ENCODE measurements at places on chromosomes 6 and 20.
A peak's percentile ranks its signal among the peaks of the same experiment; 100 is the strongest.

DNA sequence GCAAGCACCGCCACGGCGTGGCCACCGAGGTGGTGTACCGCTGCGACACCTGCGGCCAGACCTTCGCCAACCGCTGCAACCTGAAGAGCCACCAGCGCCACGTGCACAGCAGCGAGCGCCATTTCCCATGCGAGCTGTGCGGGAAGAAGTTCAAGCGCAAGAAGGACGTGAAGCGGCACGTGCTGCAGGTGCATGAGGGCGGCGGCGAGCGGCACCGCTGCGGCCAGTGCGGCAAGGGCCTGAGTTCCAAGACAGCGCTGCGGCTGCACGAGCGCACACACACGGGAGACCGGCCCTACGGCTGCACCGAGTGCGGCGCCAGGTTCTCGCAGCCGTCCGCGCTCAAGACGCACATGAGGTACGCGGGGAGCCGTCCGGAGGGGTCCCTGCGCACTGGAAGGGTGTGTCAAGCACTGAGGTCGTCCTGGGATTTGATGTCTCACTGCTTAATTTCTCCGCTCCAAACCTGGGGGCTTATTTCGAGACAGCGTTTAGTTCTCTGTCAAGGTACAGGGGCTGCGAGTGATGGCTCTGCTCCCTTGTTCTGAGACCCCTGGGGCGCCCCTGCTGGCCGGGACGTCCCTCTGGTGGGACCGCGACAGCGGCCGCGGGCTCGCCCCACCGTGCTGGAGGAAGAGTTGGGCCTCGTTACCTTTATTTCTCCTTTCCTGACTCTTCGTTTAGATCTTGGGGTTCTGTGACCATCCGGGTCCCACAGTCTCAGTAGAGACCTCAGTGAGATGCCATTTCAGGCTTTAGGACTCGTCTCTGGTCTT is 3.6 kb downstream of the GZF1 start:
- no peak for DNase-seq

GRCh38 chr6:88982720-88983119 is 19.3 kb upstream of the RNGTT start:
- DNase-seq = no peak

- no peak for DNase-seq
Measured at GRCh38 chr6:104754788-104755409, 104.8 kb downstream of the HACE1 start.

DNA sequence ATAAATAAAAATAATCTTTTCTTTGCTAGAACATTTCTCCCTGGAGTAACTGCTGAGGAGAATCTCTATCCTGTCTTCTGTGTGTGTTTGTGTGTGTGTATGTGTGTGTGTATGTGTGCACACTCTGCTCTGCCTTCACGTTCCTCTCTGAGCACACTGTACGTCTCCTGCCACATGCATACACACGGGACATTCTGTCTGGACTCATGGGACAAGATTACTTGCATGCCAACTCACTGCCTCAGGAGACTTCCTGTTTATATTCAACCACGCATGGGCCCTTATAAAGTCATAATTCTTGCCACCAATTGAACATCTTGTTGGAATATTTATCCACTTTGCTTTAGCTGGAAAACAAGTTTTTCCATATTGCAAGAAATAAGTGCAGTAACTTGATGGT is 930.6 kb downstream of the KIF16B start:
- DNase-seq = no peak

GRCh38 chr6:5112066-5112799 is 27.1 kb downstream of the PPP1R3G start:
- DNase-seq = no peak

- DNase-seq = no peak
Measured at GRCh38 chr20:18989736-18990474, 176.3 kb downstream of the SCP2D1 start.

DNA sequence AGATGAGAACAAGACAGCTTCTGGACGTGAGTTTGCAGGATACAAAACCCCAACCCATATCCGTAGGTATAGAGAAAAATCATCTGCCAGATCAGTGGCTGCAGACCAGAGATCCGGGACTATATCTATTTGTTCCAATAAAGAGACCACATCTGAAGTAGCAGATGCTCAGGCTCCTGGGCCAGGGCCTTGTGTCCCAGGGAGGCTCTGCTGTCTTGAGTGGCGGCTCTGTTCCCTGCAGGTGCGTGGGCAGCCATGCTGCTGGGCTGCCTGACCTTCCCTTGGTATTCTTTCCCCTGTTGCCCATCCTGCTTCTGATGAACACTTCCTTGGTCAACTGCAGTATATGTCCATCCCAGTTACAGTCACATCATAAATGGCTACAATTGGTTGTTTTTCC is 34.9 kb downstream of the ERMARD start:
- no peak for DNase-seq

- no peak for DNase-seq
Measured at GRCh38 chr20:34907616-34908469, 31.4 kb downstream of the ACSS2 start.

DNA sequence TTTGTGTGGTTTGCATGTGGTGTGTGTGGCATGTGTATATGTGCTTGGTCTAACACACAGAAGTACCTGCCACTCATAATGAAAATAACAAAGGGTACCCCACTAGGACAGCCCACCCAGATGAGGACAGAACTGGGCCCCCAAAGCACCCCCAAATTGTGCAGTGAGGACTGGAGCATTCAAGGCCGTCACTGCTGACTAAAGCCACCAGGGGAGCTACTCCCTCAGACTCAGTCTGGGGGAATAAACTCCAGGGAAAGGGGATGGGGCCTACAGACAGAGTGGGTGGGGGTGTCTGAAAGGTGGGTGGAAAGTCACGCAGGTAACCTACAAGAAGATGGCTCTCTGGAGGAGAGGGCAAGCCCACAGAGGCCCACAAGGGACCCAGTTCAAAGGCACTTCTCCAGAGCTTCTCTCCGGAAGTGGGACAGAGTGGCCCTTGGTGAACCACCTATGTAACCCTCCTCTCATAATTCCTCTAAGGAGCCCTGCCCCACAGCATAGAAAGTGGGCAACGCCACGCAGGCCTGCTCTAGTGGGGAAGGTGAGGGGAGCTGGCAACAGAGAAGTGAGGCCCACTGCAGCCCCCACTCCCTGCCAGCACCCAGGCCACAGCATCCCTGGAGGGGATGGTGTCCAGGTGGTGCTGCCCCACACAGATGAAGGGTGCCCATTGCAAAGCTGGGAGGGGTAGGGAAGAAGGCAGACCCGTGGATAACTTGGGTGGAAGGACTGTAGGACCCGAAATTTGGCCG is 122.8 kb upstream of the MAFB start:
- no peak for DNase-seq

- DNase-seq = peak; percentile 11
Measured at GRCh38 chr6:21596145-21596948, 2.8 kb downstream of the SOX4 start.

DNA sequence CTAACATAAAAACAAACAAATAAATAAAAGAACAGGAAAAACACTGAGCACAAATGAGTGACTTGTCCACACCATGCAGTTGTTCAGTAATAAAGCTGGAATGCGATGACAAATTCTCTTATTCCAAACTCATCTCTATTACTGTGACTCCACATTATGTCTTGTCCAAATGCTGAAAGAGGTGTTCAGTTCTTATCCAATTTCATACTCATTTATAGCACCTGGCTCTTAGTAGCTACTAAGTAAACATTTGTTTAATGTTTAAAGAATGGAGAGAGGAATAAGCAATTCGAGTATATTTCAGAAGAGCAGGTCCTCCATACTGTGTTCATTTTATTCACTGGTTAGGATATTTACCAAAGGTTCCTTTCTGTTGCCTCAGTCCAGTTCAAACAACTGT is 439.0 kb upstream of the JAG1 start:
- DNase-seq = no peak

DNA sequence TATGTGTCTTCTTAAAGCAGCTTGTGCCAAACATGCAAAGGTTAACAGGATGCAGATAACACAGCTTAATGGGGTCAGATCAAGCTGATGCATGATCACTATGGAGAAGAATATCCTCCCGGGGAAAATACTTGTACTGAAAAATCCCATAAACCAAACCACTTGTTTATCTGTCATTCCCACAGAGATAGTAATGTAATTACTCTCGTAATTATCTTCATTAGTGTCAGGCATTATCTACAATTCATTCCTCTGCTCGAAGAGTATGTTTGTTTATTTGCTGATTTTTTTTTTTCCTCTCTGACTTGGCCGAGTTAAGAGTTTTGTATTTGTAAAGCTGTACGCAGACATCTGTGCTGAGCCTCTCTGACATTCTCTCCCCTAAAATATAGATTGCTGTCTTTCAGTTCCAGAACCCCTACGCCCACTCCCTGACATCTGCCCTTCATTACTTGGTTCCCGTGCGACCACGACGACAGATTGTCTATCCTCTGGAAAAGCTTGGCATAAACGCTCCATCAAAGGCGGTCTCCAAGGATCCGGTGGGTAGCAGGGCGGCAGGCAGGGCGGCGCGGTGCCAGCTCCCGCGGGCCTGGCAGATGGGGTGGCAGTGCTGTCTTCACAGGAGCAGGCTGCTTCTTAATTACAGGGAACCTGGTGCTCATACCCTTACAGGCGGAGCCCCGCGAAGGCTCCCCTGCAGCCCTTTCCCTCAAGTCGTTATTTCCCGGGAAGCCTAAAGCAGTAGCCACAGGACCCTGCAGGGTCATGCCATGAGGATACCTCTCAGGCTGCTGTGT is 147.2 kb downstream of the CFAP61 start:
- no peak for DNase-seq

- DNase-seq = no peak
Measured at GRCh38 chr6:116562614-116563013, 8.7 kb upstream of the RWDD1 start.

GRCh38 chr20:32034581-32035425 is 17.2 kb upstream of the HCK start:
- DNase-seq = no peak

DNA sequence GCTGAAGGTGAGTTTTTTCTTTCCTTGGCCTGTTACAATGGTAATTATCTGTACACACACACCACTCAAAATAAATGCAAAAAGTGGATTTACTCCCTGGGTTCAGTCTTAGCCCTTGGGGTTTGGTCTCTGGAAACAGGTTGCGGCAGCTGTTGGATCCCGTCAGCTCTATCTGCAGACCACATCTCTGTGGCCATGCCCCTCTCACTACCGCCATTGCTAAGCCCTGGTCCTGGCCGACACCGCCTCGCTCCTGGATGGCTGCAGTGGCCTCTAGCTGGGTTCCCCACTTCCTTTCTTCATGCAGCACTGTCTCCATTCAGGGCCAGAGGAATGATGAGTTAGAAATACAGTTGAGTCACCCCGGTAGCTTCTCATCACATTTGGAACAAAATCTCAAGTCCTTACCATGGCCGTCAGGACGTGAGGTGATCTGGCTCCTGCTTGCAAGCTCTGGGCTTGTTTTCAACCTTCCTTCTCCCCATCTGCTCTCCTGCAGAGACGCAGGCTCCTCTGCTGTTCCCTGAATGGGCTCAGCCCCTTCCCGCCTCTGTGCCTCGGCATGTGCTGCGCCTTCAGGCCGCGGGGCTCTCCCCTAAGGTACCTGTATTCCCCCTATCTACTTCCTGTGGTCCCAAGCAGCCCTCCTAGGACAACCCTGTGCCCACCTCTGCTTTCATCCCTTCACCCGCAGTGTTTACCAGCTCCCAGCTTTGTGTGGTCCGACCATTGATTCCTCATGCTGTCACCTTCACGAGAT is 38.0 kb downstream of the EFCAB8 start:
- no peak for DNase-seq

DNA sequence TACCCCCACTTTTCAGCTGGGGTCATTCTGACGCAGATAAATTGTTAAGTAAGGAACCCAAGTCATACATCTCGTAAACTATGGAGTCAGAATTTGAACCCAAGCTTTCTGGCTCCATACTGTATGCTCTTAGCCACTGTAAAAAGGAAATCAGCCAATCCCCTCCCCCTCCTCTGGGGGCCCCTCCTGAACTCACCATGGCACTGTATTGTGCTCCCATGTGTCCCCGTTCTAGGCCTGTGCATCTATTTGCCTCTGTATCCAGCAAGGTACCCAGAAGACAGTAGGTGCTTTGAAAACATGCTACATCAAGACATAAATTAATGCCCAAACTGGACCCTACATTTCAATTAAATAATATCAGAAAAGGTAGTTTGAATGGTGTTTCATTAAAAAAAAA is 98.5 kb downstream of the PREP start:
- DNase-seq = no peak

DNA sequence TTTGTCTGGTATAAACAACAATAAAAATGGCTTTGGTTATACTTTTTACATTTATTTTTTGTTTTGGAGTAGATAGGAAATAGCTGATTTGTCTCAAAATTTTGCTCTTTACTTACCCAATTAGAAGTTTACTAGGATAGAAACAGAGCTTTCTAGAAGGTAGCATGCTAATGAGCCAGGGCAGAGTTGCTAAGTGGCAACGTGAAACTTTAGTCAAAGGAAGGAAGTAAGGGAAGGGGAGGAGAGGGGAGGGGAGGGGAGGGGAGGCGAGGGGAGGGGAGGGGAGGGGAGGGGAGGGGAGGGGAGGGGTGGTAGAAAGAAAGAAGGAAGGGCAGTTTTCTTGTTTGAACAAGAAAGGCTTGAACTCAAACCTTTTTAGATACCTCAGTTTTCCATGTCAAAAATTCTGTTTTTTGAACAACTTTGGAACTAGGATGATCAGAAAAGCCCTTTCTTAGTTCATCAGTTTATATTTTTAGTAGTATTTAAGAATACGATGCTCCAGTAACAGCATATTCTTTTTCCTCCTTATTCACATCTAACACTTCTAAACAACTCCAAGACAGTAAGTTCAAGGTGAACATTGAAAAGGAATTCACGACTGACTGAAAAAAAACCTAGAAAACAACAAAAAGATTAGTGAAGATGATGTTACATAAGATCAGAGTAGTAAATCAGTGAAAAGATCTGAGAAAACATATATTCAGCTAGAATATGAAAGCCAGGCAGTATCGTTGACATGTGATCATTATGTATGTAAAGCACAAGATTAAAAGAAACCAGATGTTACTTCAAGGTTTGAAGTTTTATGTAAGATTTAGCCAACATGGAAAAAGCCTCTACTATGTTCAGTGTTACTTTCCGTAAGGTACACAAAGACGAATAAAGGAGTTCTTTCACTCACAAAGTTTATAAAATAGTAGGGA is 263.4 kb downstream of the ARHGAP18 start:
- DNase-seq = peak; percentile 34

DNA sequence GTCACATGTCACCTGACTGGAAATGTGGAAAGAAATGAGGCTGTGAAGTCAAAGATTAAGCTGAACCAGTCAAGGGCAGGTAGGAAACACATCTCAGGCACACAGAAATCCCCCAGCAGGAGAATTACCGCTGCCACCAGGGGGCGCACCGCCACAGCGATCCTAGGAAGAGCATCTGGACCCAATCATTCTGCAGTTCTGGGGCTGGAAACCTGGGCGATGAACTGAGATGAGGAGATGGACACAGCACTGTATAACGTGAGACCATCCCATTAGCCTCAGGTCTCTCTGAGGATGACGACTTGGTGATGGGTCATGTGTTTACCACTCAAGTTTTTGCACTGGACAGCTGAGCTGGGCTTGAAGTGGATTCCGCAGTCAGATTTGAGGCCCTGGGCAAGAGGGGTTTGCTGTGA is 6.5 kb upstream of the SLC24A3 start:
- peak; percentile 8 for DNase-seq

DNA sequence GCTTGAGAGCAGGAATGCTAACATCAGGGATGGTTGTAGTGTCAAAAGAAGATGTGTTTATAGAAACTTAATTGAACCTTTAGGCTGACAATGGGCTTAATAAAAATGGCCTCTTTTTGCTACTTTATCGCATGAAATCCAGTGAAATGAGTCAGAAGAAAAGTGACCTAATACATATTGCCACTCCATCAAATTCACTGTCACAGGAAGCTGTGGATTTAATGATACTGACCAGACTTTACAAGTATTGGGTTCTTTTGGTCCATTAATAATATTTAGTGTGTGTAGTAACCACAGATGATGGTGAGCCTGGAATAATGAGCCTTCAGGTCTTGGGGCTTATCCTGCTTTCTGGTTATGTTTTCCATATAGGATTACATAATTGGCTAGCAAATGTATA is 231.8 kb upstream of the GMDS start:
- no peak for DNase-seq

Measured in CD4-positive, CD25-positive, alpha-beta regulatory T cell (primary cell).